ENCODE measurements at places on chromosomes 2 and 18.

GRCh38 chr2:224986477-224986876 lies 55.8 kb downstream of the DOCK10 start:
- no peak for DNase-seq

DNA sequence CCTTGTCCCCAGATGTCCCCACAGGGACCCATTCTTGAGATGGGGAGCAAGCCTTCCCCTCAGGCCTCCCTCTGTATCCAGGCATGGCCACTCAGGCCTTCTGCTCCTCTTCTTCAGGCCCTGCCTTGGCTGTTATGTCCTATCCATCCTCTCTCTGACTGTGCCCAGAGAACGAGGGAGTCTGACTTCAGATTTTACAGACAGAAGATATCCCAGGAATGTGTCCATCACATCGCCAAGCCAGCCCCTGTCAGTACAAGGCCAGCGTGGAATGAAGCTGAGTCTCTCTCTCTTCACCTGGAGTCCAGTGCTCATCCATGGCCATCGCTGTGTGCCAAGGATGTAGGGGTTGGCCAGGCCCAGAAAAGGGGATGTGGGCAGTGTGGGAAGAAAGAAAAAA lies 57.6 kb downstream of the SDC1 start:
- no peak for DNase-seq

DNA sequence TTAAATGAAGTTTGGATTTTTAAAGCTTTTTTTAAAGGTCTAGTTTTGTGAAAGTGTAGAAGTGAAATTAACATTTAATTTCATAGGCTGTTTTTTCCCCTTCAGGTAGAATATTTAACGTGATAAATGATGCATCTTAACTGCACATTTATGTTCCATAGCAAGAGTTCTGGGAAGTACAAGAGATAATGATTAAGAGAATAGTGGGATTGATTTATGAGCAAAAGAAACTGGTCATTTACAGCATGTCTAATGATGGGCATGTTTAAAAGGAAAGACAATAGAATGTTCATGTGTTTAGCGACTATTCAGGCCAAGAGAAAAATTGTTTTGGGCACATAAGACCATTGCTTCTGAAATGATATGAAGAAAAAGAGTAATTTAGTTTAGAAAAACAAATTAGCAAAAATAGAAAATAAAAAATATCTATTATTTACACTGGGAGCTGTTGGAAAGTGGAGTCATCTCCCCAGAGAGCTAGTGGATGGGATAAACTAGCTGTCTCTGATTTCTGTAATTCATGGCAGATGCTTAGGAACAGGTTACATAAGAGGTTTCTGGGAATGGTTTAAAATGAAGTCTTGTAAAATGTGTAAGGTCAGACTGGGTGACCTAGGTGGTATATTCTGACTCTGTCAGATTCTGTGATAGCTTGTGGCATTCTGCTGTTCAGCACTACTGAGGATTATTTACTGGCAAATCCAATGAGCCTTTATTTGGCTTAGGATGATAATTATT lies 60.7 kb downstream of the WDR7 start:
- DNase-seq, result no peak

GRCh38 chr2:148540022-148540421 lies 104.5 kb upstream of the EPC2 start:
- DNase-seq, result no peak

- no peak for DNase-seq
These were observed 4.3 kb downstream of the IMPA2 start for GRCh38 chr18:11985586-11985985.

- no peak for DNase-seq
These were observed 15.8 kb upstream of the PNO1 start for GRCh38 chr2:68141875-68142274.

- no peak for DNase-seq
These were observed 6.7 kb downstream of the SERPINB2 start for GRCh38 chr18:63894106-63894772.

DNA sequence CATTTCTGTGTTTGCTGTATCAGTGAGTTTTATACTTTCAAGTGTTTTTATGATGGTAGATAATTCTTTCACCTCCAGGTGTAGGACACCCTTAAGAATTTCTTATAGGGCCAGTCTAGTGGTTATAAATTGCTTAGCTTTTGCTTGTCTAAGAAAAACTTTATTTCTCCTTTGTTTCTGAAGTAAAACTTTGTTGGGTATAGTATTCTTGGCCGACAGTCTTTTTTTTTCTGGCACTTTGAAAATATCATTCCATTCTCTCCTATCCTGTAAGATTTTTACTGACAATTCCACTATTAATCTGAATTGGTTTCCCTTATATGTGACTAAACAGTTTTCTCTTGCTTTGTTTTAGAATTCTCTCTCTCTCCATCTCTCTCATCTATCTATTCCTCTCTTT lies 118.7 kb upstream of the LRRTM4 start:
- DNase-seq, result no peak

DNA sequence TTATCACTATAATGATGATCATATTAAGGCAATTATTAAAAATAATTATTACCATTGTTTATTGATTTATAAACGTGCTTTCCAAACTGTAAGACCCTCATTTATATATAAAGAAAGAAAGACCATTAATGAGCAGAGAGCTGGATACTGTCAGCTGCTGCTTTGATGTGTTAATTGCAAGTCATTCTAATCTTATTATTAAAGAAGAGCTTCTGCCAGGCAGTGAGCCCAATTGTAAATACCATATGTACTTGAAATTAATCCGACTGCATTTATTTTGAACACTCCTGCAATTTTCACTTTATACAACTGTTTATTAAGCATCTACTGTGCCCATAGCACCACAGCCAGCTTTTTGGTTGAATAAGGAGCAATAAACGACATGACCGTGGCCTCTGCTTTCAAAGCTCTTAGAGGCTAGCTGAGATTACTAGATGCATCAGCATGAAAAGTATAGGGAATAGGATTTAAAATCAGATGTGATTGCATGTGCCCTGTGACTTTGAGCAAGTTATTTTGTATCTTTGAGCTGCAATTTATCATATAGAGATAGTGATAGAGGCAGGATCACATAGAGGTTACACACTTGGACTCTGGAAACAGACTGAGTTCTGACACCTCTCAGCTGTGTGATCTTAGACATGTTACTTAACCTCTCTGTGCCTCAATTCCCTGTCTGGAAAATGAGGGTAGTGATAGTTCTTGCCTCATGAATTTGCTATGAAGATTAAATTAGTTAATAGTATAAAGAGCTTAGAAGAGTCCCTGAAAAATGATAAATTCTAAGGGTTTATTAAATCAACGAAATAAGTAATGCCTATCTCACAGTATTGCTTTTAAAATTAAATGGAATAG lies 83.4 kb downstream of the MYCN start:
- no peak for DNase-seq

DNA sequence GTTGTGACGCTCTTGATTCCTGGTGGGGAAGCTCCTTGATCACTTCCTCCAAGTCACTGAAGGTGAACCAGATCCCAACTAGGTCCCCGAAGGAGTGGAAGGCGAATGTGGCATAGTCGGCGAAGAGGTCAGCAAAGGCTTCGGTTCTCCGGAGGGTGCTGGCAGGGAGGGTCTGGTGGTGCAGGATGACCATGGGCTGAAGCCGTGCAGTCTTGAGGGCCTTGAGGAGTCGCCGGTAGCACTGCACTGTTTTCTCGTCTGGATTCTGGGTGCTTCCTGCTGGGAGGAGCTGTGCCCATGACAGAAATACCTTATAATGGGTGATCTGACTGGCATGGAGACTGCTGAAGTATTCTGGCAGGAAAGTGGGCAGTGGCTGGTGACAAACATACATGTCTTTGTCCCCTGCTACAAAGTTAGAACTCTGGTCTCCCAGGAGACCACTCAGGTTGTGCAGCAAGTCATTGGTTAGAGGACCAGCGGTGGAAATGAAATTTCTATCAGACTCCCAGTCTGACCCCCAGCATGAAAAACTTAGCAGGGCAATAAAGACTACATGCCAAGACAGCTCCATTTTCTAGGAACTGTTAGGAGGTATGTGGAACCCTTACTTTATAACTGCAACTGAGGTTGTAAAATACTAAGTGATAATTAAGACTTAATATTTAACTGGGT lies at the start of gene LCT:
LCT (minus strand) TSS at position 589 of the 675 bp plus-strand sequence; CDS start at position 574, 15 bp downstream.
- no peak for DNase-seq

DNA sequence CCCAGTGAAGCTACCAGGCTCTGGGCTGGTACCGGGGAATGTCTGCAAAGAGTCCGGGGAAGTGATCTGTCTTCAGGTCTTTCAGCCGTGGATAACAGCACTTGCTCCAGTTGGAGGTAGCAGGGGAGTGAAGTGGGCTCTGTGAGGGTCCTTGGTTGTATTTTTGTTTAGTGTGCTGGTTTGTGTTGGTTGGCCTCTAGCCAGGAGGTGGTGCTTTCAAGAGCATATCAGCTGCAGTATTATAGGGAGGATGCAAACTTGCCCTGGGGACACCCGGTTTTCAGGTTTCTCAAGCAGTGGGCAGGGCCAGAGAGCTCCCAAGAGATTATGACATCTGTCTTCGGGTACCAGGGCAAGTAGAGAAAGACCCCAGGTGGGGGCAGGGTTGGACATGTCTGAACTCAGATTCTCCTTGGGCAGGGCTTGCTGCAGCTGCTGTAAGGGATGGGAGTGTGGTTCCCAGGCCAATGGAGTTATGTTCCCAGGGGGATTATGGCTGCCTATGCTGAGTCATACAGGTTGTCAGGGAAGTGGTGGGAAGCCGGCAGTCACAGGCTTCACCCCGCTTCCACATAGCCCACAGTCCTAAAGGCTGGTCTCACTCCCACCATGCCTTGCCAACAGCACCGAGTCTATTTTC lies 34.4 kb downstream of the ACAA2 start:
- DNase-seq, result no peak

GRCh38 chr2:233928594-233929351 lies 11.6 kb downstream of the TRPM8 start:
- no peak for DNase-seq

DNA sequence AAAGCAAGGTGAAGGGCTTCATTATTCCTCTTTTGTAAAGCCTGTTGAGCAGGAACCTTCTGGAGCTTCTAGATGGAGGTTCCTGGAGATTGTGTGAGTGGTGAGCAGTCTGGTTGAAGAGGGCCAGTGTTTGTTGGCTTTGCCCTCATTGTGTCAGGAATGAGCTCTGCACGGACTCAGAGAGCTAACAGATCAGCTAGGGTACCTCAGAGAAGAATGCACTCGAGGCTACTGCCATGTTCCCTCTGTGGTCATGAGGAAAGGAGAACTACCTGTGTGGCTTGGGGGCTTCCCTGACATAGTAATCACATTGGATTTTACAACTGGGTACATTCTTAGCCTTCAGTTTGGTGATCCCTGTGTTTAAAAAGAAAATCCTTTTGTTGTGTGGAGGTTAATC lies 46.6 kb downstream of the SPTBN1 start:
- DNase-seq, result no peak

DNA sequence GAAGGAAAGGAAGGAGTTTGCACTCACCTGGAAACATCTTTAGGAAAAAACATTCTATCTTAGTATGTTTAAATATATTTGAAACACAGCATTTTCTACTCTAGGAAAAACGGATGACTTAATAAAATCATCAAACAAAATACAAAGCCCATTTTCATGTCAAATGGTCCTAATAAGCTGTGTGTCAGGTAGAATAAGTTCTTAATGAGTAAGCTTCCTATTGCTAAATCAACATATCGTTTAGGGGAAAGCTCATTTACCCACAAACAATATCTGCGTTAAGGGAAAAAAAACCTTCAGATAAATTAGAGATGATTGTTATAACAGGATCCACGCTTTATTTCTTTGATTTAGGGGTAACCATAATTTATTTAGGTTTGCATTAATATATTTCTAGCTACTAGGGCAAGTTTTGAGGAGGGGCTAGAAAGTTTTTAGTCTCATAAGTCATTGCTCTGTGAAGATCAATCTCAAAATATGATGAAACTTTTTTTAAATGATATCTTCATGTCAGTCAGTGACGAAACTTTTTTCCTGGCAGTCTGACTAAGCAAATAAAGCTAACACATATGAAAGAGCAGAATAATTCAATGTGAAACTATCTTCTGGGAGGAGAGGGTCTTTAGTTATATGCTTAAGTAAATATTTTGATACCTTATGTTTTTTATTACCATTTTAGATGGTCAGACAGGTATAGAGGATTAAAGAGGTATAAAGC lies 147.1 kb downstream of the WDSUB1 start:
- DNase-seq, result no peak

GRCh38 chr18:75003764-75004690 lies 204.9 kb downstream of the PTGR3 start:
- peak; percentile 24 for DNase-seq

DNA sequence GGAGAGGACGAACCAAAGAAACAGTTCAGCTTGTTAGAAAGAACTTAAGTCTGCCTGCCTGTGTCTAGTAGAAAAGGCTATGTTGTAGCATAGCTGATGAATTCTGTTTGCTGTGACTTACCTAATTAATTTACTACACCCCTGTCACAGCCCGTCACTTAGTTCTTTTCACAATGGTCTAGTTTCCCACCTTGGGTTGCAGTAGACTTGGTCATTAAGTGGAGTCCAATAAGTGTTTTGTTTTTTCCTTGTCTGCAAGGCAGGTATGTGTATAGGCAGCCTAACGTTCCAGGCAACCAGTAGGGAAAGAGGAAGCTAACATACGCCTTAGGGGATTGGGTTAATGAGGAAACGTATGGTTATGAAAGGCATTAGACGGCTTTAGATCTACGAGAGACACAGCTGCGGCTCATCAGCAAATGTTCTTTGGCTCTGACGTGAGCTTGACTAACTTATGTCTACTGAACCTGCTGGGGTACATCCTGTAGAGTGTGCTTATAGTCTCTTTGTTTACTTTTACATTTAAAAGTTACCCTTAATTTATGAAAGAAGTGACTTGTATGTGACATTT lies 180.1 kb downstream of the PRPF40A start:
- DNase-seq, result no peak

DNA sequence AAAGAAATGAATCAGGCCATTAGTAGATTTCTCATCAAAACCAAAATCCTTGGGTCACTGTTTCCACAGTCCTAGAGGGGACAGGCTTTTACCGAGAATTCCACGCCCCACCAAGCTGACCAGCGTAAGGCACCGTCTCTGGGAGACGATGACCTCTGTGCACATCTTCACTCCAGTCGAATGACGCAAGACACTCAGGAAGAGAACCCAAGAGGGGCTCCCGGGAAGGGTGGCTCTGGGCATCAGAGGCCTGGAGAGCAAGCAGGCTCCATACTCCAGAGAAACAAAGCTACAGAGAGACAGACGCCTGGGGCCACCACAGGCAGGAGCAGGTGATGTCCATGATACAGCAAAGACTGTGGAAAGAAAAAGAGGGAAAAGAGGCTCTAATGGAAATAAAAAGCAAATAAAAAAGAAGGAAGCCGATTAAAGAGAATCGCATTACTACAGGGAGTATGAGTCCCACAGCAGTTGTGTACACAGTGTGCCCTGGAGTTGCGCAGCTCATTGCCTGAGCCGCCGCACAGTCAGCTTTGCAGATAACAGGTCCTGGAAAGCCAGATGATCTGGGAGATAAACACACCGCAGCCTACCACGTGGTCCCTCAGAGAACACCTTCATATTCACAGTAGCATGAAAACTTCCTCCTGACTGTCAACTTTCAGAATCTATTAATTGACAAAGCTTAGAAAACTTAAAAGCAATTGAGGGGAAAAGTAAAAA lies 572.7 kb upstream of the SALL3 start:
- DNase-seq, result no peak

DNA sequence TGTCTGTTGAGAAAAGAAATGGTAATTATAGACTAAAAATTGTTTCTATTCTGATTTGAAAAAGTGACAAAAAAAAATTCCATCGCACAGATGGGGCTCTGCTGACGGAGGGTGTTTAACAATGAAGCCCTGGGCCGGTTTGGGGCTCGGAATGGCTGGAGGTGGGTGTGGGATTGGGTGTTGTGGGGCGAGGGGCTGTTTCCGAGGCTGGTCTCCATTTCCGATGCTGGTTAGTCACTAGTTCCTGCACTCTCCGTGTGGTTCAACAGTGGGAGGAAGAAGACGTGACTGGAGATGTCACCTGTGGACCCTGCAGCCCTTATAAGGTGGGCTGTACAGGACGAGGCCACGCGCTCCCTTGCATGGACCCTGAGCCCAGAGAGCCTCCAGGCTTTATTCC lies 143.2 kb downstream of the KLHL29 start:
- no peak for DNase-seq

All from NCI-H187 treated with DMSO at 0.1 percent for 48 hours (cell line).